ENCODE measurements at places on chromosomes 3 and 15.

DNA sequence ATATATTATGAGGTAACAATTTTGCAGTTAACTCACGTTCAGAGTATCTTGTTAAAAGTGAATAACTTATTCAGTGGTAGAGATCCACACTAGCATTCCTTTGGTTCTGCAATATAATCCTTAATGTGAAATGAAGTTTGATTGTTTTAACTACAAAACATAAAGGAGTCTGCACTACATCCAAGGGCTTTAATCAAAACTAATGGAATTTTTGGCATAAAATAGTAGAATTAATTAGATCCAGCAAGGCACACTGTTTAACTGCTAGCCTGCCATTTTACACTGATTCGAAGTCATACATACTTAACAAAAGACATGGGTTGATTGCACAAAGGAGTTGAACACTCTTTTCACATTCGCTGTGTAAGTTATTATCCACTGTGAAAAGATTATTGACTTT lies 263.0 kb upstream of the ROBO2 start:
- no peak for DNase-seq

- no peak for DNase-seq
Observed at GRCh38 chr3:97131476-97131875, 317.1 kb downstream of the EPHA6 start.

DNA sequence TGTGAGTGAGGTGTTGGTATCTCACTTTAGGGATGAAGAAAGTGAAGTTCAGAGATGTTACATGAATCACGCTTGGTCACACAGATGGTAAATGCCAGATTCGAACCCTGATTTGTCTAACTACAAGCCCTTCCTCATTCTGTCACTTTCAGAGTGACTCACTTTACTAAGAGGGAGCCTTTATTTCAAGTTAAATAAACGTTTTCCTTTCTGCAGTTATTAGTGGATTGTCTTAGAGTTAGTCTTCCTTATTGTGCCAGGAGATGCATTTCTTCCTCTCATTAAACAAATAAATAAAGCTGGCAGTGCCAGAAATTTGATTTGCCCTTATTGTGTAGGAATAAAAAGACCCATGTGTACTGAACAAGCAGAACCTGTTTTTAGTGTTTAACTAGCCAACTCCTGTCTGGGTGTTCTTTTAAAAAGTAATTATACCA lies 162.5 kb downstream of the AKAP13 start:
- no peak for DNase-seq

DNA sequence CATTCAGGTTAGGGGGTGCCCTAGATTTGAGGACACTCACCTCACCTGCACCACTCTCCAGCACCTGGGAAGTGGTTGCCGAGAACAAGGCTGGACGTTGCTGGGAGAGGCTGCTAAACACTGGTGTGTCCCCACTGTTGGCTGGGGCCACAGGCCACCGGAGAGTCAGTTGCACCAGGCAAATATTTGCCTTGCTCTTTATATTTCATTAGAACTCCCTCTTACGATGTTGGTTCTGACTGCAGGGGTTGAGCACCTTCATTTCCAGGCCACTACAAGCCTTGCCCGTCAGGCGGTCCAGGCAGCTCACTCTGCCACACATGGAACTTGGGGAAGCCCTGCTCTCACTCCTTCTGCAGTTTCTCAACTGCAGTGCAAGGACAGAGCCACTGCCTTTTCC lies 30.7 kb downstream of the HCN4 start:
- DNase-seq = no peak

DNA sequence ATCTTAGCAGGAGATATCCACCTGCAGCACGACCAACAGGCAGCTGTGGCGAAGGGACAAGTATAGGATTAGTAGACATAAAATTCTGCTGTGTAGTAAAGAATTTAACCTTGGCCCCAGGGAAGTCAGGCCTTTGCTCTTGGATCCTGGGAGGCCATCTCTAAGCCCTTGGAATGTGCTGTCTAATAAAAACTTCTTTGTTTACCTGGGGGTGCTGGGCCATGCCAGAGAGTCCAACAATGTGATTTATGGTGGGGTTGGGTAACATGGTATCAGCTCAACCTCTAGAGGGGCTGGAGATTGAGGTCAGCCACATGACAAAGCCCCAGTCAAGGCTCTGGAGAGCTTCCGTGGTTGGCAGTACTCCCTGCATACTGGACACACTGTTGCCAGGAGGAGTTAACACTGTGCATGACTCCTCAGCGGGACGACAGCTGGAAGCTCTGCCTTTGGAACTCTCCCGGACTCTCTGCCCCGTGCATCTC lies 52.4 kb downstream of the HEG1 start:
- no peak for DNase-seq

DNA sequence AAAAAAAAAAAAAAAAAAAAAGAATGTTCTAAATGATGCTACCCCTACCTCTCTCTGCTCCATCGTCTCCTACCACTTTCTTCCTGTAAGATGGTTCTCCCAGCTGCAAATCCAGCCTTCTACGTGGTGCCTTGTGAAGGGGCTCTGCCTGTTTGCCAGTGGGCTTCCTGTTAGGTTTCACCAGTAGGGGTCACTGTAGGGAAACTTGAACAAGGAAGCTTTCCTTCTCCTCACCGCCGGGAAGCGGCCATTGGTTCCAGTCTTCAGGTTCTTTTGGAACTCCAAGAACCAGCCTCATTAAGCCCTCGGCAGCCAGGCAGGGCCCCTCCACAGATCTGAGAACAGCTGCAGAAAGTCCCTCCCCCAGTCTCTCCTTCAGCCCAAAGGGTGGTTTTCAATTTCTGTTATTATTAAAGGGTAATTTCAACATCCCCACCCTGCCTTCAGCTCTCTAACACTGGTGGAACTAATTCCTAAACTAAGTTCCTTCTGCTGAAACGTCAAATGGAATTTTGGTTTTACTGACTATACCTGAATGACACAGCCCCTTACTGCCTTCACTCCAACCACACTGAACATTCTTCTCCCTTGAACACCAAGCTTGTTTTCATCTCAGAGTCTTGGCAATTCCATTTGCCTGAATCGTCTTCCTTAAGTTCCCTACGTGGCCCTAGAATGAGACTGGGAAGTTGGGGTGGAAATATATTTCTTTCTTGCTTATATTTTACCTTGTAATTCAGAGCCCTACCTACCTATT lies 13.5 kb downstream of the MCCC1 start:
- DNase-seq = no peak

DNA sequence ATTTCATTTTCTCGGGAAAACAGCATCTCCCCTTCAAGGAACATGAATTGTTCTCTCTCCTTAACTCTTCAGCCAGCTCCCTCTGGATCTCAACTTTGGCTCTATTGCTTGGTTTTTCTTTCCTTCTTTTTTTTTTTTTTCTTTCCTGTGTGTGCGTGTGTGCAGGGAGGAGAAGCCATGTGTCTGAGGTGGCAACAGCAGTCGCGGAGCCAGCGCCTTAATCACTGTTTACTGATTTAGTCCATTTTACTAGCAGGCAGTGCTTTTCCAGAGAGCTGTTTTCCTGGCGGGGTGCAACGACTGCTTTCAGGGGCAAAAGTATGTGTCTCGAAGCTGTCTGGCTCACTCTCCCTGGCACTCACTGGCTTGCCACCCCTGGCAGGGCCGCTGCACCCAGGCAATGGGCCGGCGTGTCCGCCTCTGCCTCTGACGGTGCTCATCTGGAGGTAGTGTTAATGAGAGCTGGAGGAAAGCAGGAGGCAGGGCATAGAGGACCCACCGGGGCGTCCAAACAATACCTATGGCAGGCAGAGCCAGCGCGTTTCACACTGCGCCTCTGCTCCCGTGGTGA lies 835.4 kb upstream of the NR2F2 start:
- no peak for DNase-seq

DNA sequence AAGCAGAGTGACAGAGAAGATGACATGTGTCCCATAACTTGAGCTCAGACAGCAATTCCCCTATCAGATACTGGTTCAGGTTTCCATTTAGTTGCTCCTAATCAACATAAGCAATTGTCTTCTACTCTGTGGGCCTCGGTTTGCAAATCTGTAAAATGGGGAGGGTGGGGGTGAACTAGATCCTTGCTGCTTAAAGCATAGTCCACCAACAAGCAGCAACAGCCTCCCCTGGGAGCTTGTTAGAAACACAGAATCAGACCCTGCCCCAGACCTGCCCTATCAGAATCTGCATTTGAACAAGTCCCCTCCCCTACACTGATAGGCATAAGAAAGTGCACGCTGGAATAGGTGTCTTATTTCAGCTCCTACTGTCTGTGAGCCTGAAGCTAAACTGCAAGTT lies 87.8 kb downstream of the CEMIP start:
- DNase-seq = no peak

DNA sequence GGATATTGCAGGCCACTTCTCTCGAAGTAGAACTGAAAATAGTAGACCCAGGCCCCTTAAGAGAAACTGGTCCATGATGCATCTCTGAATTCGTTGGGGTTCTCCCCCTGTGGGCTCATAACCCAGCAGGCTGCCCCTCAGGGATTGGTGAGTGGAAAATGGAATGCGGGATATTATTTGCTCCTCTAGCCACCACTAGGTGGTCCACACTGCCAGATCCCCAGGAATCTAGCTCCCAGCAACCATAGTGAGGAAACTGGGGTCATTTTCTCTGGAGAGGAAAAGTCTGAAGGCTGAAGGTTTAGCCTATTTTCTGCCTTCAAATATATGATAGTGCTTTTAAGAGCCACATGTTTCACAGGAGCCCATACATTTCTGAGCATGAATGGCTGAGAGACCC lies 6.7 kb downstream of the CX3CR1 start:
- no peak for DNase-seq

GRCh38 chr3:42159706-42160472 lies 68.7 kb downstream of the TRAK1 start:
- DNase-seq = no peak

GRCh38 chr3:146581080-146581601 lies 24.0 kb downstream of the PLSCR5 start:
- DNase-seq = no peak

GRCh38 chr15:99264125-99264524 lies 12.8 kb downstream of the LRRC28 start:
- no peak for DNase-seq

DNA sequence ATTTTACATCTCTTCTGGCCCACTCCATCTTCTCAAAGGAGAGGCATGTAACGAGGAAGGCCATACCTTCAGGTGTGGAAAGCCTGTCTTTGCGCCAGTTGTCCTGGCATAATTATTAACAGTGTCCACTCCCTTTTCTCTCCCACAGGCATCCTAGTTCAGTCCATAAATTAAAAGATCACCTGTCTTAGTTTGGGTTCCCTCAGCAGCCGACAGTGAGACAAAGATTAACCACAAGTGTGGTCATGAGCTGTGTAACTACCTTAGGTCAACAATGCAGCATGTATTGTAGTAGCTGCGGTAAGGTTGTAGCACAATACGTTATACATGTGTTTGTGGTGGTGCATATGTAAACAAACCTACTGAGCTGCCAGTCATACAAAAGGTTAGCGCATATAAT lies 103.3 kb upstream of the GALNT15 start:
- DNase-seq = no peak

DNA sequence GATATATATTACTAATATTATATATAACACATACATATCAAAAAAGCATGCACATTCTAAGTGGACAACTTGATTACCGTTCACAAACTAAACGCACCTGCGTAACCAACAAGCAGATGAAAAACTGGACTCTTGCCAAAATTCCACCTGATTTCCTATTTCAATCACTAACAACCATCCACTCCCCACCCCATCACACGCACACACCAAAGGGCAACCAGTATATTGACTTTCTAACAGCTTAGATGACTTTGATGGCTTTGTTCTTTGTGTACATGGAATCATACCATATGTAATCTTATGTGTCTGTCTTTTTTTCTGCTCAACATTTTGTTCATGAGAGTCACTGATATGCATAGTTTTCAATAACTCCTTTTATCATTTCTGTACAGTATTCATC lies 496.8 kb upstream of the ARRDC4 start:
- no peak for DNase-seq

DNA sequence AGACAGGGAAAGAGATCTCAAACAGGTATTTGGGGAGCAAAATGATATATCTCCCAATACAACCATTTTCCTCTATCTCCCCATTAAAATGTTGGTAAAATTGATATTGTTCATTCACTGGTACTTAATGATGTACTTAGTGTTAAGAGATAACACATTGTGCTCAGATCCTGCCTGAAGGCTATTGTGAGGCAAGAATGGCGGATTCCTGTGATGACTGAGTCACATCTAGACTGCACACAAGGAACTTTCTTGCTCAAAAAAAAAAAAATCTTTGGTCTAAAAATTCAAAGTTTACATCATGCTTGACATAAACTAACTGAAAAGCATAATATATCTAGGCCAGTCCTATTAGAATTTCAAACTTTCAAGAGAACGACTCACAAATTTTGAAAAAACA lies 171.1 kb upstream of the TTC14 start:
- DNase-seq = no peak
